ENCODE measurements at places on chromosomes 5 and 9.

DNA sequence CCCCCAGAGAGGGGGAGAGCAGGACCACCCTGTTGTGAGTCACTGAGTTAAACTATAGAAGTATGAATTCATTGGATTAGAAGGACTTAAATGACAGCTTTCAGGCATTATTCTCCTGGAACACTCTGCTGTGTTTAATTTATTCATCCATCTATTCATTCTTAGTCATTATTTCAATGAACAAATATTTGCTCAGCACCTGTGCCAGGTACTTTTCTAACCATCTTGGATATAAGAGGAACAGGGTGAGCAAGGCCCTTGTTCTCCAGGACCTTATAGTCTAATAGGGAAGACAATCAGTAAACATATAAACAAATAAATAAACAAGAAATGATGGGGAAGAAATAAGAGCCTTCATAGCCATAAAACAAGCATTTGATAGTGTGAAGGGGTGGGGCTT lies 483.9 kb upstream of the BRINP1 start:
- DNase-seq = no peak

- DNase-seq = no peak
Observed at GRCh38 chr9:130912932-130913598, 16.5 kb upstream of the QRFP start.

GRCh38 chr5:32055891-32056866 lies 117.9 kb downstream of the GOLPH3 start:
- no peak for DNase-seq

DNA sequence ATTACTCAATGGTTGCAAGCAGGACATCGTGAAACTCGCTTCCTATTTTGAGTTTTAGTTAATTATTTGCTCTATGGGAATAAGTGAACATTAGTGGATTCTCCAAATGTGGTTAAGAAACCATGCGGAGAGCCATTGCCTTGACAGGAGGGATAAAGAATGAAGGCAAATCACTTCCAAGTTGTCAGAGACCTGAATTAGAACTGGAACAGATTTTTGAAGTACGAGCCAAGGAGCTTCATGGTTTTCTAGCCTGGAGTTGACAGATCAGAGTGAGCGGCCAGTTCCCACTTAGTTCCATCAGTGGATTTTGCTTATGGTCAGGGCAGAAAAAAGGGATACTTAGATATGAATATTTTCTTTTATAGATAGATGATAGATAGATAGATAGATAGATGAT lies 171.4 kb upstream of the CDH10 start:
- DNase-seq = no peak
